ENCODE measurements at places on chromosomes 13 and 19.

GRCh38 chr19:51372021-51372648 is 319 bp downstream of the NKG7 start:
- no peak for DNase-seq

DNA sequence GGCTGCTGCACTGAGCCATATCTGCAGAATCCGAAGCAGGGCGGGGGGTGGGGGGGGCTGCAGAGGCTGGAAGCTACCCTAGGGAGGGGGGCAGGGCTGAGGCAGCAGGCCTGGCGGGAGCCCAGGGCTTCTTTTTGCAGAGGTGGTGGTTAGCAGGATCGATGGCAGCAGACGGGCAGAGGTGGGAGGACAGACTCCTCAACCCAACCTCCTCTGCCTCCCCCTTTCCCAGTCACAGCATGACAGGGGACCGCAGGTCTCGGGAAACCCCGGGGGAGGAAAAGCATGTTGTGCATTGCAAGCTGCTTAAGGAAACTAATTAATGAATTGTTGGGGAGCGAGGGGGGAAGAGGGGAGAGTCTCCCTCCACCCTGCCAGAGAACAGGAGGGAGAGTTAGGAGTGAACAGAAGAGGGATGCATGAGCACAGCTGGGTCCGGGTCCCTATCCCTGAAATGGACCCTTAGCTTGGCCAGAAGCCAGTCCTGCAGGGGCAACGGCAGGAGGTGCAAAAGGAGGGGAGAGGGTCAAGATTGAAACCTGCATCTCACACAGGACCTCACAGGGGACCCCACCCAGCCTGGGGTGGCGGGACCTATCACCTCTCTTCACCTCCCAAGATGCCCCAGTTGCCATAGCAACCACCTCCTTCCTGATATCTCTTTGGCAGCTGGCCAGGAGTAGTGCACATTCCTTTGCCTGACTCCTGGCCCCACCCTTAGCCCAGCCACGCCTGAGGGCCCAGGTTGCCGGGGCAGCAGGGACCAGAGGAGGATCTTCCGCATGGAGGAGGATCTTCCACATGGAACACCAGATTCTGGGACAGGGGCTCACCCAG is 1.8 kb downstream of the FXYD7 start:
- DNase-seq, result peak; percentile 80

DNA sequence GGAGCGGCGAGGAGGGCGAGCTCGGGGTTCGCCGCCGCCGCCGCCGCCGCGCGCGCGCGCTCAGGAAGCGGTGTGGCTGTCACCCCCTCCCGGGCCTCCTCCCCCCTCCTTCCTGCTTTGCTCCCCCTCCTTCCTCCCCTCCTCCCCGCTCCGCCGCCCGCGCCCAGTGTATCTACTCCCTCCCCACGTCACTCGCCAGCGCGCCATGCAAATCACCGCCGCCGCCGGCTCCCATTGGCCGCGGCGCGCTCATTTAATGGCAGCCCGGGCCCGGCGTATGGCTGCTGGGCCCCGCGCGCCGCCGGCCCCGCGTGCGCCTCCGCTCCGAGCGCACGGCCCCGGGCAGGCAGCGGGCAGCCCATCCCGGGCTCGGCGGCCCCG is 335 bp upstream of the SOX1 start:
- peak; percentile 63 for DNase-seq

DNA sequence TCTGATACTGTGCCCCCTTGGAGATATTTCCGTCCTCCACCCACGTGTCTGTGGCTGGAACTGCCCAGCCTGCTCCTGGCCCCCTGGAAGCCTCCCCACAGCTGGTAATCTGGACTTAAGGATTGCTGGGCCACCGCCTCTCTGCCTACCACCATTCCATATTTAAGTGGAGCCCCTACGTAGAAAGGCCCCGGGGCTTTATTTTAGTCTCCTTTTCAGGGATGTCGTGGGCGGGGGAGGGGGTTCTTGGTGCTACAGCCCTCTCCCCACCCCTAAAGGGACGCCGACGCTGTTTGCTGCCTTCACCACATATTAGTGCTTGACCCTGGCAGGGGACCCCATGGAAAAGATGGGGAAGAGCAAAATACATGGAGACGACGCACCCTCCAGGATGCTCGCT is 2.7 kb upstream of the NOP53 start:
- no peak for DNase-seq

DNA sequence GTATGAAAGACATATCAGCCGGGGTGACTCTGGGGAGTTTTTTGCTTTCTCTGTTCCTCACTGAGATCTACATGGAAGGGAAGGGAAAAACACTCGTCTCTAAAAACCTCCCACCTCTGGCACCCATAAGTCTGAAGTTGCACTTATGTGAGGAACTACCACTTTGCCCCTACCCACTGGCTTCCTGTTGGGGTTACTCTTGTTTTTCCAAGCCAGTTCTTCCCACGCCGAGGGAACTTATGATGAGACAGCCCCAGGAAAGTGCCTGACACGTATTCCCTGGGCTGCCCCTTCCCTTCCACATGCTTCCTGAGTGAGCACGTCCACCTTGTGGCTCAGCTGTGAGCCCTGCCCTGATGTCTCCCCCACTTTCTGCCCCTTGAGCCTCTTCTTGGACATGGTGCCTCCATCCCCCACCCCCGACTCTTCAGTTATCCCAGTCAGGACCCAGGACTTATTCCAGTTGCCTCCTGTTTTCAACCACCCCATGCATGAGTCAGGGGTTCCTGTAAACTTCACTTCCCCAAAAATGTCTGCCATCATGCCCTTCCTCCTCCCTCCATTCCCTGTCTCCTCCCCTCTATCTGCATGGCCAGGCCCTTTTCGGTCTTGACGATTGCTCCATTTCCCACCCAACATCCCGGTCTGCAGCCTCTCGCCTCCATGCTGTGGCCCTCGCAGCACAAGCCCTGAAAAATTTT is 5.1 kb upstream of the SIGLEC7 start:
- DNase-seq, result no peak

GRCh38 chr13:28532388-28533124 is 37.6 kb upstream of the FLT1 start:
- no peak for DNase-seq

DNA sequence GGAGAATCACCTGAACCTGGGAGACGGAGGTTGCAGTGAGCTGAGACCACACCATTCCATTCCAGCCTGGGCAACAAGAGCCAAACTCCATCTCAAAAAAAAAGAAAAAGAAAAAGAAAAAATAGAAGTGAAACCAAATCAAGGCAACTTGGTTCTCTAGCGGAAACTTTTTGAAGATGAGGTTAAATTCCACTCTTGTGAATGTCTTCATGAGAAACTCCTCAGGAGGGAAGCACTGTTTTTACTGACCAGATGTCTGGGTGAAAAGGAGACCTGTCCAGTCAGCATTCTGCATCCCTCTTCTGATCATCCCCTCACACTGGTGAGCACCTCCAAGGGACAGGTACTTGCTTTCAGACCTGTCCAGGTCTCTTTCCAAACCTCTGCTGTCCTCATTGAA is 15.8 kb downstream of the BRD4 start:
- DNase-seq, result no peak

- DNase-seq, result no peak
Observed at GRCh38 chr19:33811736-33812387, 15.2 kb downstream of the KCTD15 start.

DNA sequence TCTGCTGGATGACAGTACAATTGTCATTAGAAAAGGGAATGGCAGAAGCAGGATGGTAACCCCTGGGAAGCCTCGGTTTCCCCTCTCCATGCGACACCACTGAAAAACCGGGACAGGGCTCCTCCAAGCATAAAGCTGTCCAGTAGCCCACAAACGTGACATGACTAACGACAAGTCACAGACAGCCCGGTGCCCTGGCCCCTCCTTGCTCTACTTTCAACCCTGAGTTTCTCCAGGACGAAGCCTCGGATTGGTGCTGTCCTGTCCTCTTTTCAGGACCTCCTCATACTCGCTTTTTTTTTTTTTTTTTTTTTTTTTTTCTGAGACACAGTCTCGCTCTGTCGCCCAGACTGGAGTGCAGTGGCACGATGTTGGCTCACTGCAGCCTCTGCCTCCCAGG is 16.3 kb downstream of the DPP9 start:
- DNase-seq, result no peak

GRCh38 chr13:24087605-24088225 is 72.8 kb upstream of the SPATA13 start:
- DNase-seq, result no peak

- DNase-seq, result no peak
Observed at GRCh38 chr13:107743100-107743499, 472.2 kb downstream of the LIG4 start.

- DNase-seq, result no peak
Observed at GRCh38 chr13:50740052-50740741, 103.3 kb downstream of the DLEU7 start.

DNA sequence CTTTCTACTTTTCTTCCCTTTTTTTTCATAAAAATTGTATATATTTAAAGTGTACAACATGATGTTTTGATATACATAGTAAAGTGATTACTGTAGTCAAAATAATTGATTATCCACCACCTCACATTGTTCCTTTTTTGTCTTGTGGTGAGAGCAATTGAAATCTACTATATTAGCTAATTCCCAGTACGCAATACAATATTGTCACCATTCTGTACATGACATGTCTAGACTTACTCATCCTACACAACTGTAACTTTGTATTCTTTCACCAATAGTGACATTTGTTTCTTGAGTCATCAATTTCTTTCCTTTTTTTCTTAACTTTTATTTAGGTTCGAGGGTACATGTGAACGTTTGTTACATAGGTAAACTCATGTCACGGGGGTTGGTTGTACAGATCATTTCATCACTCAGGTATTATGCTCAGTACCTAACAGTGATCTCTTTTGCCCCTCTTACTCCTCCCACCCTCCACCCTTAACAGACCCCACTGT is 265.2 kb downstream of the KCNRG start:
- no peak for DNase-seq

- DNase-seq, result no peak
Observed at GRCh38 chr13:27401210-27401609, 23.2 kb upstream of the GTF3A start.

GRCh38 chr13:109998684-109999533 is 212.5 kb upstream of the IRS2 start:
- DNase-seq, result no peak

DNA sequence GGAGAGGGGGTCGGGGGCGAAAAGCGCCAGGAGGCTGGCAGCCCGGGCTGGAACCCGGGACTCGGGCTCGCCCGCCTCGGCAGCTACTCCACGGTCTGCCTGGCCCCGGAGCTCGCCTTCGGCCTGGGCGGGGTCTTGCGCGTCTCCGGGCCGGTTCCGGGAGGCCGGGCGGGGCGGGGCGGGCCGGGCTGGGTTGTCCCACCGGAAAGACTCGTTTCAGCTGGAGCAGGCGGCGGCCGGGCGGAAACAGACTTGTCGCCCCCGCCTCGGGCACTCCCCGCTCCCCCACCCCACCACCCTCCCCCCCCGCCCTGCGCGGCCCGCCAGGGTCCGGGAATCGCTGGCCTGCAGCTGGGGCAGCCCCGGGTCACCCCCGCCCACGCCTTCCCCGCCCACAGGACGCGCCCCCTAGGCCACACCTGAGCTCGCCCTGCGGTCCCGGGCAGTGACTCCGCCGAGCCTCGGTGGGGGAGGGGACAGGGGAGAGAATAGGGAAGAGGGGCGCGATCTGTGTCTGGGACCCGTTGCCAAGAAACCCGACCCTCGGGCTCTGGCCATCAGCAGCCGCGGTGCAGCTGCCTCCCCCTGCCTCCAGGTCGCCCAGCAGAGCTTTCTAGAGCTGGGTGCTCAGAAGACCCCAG is 109.4 kb downstream of the KCTD15 start:
- DNase-seq, result no peak

DNA sequence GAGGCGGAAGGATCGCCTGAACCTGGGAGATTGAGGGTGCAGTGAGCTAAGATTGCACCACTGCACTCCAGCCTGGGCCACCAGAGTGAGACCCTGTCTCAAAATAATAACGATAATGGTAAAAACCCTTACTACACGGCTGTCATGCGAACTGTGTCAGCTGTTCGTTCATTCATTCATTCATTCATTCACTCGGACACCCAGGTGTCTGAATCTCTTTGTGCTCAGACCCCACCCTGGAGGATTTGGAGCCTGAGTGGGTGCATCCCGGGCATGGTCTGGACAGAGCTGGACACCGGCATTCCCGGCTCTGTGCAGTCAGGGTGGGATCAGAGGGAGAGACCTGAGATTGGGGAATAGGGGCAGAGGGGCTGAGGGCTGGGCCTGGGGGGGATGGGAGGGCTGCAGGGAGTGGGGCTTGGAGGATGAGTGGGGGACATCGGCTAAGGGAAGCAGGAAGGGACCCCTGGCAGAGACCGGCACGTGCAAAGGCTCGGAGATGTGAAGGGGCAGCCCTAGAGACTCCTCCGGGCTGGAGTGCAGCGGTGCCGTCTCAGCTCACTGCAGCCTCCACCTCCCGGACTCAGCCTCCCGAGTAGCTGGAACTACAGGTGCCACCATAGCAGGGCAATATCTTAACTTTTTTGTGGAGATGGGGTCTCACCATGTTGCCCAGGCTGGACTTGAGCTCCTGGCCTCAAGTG is 31.6 kb upstream of the TCF3 start:
- DNase-seq, result no peak

DNA sequence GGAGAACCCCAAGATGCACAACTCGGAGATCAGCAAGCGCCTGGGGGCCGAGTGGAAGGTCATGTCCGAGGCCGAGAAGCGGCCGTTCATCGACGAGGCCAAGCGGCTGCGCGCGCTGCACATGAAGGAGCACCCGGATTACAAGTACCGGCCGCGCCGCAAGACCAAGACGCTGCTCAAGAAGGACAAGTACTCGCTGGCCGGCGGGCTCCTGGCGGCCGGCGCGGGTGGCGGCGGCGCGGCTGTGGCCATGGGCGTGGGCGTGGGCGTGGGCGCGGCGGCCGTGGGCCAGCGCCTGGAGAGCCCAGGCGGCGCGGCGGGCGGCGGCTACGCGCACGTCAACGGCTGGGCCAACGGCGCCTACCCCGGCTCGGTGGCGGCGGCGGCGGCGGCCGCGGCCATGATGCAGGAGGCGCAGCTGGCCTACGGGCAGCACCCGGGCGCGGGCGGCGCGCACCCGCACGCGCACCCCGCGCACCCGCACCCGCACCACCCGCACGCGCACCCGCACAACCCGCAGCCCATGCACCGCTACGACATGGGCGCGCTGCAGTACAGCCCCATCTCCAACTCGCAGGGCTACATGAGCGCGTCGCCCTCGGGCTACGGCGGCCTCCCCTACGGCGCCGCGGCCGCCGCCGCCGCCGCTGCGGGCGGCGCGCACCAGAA is 1.1 kb downstream of the SOX1 start:
- no peak for DNase-seq

GRCh38 chr19:8592231-8593009 is 15.2 kb upstream of the MYO1F start:
- DNase-seq, result no peak

Measured in NCI-H2171 (cell line).